ENCODE measurements at places on chromosomes 7 and 10.

- no peak for DNase-seq
Measured at GRCh38 chr7:140650367-140650766, 9.8 kb upstream of the DENND2A start.

DNA sequence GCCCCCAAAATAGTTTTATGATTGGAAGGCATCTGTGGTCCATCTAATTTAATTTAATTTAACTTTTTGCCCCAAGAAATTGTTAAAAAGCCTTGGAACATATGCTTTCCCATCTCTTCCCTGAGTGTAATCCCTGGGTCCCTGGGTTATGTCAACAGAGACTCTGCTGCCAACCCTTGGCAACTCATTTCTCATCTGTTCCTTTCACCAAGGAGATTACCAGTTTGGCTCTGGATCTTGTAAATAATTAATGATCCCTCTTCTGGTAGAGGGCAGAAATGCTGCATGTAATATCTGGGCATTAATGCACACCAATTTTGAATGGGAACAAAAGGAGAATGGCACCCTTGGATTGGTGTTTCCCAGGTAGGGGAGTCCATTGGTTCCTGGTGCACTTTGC, 514.2 kb downstream of the CCSER2 start:
- DNase-seq = no peak

- DNase-seq = peak; percentile 89
Measured at GRCh38 chr10:133394064-133394663, at the start of gene MTG1. TSS of gene MTG1 (plus strand) at chr10:133394157. CDS start at chr10:133394221, 64 bp downstream.

GRCh38 chr10:98096731-98097130, 37.7 kb upstream of the R3HCC1L start:
- DNase-seq = no peak

DNA sequence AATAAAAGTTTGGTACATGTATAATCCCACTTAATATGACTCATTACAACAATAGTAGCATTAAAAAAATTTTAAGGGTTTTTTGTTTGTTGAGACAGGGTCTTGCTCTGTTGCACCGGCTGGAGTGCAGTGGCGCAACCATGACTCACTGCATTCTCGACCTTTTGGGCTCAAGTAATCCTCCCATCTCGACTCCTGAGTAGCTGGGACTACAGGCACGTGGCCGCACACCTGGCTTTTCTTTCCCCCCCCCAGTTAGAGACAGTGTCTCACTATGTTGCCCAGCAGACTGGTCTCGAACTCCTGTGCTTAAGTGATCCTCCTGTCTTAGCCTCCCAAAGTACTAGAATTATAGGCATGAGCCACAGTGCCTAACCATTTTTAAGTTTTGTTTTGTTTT, 40.7 kb downstream of the KMT2C start:
- no peak for DNase-seq

DNA sequence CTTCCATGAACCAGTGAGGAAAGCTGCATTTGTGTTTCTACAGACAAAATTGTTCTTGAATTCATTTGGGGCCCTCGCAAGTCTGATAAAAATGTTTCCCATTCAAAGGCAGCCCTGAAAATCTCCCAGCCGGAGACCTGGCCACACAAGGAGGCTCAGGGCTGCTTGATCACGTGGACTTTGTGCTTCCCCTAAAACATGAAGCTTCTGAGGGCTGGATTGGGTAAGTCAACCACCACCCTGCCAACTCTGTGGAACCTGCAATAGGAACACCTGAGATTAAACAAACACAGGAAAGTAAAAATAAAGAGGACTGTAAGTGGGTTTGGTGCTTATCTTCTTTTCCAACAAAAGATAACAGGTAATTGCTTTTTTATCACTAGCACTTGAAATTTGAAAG, 133.8 kb downstream of the C10orf90 start:
- DNase-seq = no peak

- no peak for DNase-seq
Measured at GRCh38 chr7:103551016-103551415, 105.0 kb upstream of the SLC26A5 start.

DNA sequence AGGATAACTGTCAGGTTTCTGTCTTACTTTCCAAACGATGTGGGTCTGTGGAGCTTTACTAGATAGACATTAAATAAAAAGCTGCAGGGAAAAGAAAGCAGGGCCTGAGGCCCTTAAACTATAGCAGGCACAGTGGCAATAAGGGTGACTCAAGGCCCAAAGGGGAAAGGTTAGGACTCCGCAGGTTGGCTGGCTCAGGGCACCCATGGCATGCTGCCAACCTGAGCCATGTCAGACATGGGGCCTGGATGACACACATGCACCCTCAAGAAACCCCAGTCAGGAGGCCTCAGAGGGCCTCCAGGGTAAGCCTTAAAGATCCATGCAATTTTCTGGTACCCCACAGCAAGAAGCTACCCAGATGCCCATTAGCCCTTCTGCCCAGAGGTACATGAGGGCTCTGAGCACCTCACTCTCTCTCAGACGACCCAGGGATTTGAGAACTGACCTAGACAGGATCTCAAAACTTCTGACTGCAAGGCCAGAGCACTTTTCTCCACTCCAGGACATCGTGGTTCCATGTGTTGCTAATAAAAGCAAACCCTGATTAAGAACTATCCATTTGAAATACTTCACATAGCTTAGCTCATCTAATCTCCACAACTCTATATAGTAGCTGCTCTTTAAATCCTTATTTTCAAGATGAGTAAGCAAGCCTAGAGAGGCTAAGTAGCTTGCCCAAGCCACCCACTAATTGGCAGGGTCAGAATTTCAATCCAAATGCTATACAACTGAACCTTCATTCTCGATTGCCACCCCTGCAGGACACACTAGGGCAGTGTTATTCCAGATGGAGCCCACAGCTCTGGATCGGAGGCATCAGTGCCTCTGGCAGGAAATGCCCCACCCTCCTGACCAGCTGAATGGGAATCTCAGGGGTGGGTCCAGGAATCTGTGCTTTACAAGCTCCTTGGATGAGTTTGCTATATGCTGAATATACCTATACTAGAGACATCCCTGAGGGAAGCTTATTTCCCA, 132.5 kb upstream of the EFCAB10 start:
- DNase-seq = no peak

GRCh38 chr10:52961323-52961722, 188.7 kb upstream of the MBL2 start:
- no peak for DNase-seq

DNA sequence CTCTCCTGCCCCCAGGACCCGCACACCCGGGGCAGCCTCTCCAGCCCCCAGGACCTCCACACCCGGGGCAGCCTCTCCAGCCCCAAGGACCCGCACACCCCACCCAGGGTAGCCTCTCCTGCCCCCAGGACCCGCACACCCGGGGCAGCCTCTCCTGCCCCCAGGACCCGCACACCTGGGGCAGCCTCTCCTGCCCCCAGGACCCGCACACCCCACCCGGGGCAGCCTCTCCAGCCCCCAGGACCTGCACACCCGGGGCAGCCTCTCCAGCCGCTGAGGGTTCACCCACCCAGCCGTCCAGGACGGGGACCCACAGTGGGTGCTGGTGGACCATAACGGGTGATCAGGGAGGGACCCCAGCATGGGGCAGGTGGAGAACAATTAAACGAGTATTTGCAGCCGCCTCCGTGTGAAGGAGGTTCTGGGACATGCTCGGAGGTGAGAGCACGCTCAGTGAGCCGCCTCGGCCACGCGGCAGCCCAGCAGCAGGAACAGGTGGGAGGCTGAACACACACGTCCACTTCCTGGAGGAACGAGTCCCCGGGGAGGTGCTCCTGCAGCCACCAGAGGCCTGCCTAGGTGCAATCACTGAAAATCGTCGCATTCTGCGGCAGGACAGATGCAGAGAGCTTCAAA, 107.9 kb downstream of the PDGFA start:
- DNase-seq = no peak

- no peak for DNase-seq
Measured at GRCh38 chr10:114412907-114413797, 8.8 kb upstream of the AFAP1L2 start.

DNA sequence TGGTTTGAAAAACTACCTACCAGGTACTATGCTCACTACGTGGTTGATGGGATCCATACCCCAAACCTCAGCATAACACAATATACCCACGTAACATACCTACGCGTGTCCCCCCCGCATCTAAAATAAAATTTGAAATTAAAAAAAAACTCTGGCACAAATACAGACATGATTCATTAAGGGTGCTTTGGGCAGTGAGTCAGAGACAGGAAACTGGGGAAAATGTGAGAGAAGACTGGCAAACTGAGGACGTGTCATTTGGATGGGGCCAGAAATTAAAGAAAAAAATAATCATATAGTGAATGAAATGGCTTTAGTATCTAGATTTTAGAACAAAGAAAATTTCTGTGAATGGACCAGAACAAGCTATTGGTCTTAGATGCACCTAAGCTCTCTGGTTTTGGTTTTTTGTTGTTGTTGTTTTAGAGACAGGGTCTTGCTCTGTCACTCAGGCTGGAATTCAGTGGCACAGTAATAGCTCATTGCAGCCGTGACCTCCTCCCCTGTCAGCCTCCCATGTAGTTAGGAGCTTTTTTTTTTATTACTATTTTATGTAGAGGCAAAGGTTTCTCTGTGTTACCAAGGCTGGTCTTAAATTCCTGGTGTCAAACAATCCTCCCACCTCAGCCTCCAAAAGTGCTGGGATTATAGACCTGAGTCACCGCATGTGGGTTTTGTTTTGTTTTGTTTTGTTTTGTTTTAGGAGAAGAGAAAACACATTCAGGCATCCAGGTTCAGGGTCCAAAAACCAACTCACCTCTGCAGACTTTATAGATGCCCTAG, 5.9 kb upstream of the PRSS58 start:
- DNase-seq = no peak

GRCh38 chr7:55569797-55570196, 2.5 kb downstream of the VOPP1 start:
- DNase-seq = no peak

DNA sequence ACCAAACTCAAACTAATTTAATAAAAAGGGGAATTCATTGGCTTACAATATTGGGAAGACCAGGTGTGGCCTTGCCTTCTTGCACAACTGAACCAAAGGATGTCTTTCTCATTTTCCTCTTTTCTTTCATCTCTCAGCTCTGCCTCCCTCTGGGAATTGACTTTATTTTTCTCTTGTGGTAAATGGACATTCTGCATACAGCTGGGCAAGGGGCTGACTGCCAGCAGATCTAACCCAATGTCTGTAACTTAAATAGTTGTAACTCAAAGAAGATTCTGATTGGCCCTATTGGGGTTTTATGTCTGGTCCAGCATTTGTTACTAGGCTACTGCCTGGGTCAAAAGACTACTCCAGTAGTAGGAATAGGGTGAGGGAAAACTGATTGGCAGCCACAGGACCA, 15.3 kb downstream of the PTTG1IP2 start:
- DNase-seq = no peak

DNA sequence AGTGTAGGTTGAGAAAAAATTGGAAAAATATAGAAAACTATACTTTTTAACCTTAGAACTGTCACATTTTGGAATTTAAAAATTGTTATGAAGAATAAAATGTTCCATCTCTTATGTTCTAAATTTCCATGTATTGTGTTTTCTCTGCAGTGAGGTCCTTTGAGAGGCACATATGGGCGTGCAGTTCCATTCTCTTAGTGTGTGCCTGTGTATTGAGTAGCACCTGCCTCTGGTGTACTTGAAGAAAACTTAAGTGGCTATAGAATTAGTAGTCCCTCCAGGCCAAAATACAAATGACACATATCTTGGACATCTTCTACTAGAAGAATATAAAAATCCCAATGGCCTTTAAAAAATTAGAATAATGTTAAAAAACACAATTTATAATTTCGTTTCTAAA, 149.2 kb downstream of the BICC1 start:
- DNase-seq = no peak

GRCh38 chr10:62153191-62153590, 115.5 kb downstream of the RTKN2 start:
- DNase-seq = no peak

- DNase-seq = no peak
Measured at GRCh38 chr7:13067036-13067435, 379.6 kb downstream of the ARL4A start.

- DNase-seq = no peak
Measured at GRCh38 chr7:95549818-95550529, 46.3 kb downstream of the PDK4 start.

- no peak for DNase-seq
Measured at GRCh38 chr7:151851782-151852181, 25.1 kb downstream of the PRKAG2 start.

DNA sequence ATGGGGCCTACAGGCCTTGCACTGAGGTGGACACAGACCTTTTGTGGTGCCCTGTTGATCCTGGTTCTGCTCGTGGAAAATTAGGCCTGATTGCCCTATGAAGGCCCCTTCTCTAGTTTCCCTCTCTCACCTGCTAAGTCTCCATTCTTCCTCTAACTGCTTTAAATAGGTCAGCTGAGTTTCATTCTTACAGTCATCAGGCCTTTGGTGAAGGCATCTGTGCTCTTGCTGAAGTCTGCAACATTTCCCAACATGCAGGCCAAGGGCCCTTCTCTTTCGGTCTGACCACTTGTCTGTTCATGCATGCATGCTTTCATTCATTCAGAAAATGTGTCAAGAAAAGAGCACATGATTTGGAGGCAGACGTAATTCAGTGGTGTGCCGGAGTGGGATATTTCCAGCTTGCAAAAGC, 244.0 kb downstream of the BUB3 start:
- no peak for DNase-seq

GRCh38 chr10:121152935-121153334, 301.8 kb downstream of the WDR11 start:
- DNase-seq = no peak

DNA sequence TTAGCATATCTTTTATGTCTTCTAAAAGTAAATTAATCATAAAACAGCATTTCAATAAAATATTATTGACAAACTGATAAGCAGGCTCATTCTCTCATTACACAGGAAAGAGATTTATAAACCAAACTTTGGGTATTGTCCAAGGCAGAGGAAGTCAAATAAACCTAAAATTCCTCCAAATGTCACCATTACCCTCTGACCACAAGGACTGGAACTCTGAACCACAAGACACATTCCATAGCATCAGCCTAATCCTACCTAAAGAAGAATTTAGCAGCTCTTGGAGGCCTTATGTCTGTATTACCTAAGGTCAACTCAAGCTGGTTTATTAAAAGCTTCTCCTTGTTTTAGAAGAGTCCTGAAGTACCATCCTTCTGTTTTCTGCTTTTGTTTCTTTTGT, 82.4 kb upstream of the SLC13A1 start:
- no peak for DNase-seq

DNA sequence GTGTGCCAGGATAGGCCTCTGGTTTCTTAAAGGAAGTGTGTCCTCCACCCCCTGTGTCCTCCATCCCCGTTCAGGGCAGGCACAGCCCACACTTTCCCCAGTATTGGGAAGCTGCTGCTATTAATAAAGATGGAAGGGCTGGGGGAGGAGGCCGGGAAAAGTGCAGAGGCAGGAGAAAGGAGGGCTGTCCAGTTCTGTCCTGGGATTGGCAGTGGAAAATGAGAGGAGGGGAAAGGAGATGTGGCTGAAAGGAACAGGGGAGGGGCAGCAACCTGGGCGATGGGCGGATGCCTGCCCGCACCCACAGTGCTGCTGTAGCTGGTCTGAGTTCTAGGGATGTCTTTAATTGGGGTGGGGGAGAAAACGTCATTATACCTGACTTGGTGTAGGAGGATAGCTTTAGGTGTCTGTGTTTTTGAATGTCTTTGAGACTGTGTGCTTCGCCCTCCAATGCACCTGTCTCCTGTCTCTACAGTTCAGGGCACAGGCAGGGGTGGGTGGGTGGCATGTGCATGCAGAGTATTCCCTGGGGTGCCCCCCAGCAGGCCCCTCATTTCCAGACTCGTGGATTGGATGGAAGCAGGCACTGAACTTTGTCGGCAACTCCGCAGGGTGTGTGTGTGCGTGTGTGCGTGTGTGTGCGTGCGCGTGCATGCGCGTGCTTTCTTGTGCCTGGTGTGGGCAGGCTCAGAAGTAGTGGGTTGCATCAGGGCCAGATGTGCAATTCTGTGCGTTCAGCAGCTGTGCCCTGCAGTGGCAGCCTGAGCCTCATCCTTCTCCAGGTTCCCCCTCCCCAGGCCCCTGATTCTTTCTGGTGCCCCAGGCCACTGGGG, 2.5 kb downstream of the TRIM8 start:
- peak; percentile 53 for DNase-seq
